Posterior vena cava (tissue), 2 donors: ENCODE measurements at places on chromosomes 1 and 21. TPM values are rescaled to one million over a fixed set of nuclear protein-coding genes. Genes with fewer than 3 reads are reported as not detected.

- DNase-seq, result no peak
These were observed 71.0 kb upstream of the CACHD1 start for GRCh38 chr1:64398936-64399335.

DNA sequence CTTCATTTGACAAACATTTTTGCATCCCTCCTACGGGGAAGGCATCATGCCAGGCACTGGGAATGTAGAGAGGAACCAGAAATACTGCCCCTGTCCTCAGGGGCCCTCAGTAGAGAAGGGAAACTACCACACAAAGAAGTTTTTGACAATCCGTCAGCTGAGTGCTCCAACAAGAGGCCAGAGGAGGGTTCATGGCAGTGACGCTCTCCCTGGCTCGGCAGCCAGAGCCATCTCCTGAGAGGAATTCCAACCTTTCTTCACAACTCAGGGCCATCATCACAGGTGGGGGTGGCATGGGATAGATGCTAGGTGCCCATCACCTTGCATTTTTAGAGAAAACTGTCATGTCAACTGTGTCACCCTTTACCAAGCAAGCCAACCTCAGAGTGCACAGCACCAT is 154.1 kb downstream of the HIVEP3 start:
- peak; percentile 55 for DNase-seq

GRCh38 chr1:100955322-100955721 is 59.4 kb downstream of the SLC30A7 start:
- no peak for DNase-seq

GRCh38 chr1:222464841-222465210 is 83.1 kb downstream of the HHIPL2 start:
- peak; percentile 85 for DNase-seq

DNA sequence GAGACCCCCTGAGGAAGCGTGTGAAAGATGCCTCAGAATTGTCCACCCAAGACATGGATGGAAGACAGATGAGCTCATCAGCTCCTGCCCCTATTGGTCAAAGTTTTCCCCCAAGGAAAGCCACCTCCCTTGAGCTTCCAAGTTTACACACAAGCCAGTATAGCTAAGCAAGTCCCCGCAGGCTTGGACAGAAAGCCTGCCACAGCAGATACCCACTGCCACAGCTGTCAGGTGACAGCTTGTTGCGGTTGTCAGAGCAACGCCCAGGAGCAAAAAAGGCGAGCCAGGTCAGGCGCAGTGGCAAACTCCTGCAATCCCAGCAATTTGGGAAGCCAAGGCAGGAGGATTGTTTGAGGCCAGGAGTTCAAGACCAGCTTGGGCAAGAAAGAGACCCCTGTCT is 60.9 kb upstream of the IFNAR2 start:
- DNase-seq, result no peak

- no peak for DNase-seq
These were observed 1.8 kb downstream of the HHIPL2 start for GRCh38 chr1:222546091-222546490.

GRCh38 chr21:36223451-36223850 is 66.8 kb downstream of the DOP1B start:
- DNase-seq, result no peak

- DNase-seq, result no peak
These were observed 207.3 kb downstream of the SLC45A1 start for GRCh38 chr1:8525216-8525557.

DNA sequence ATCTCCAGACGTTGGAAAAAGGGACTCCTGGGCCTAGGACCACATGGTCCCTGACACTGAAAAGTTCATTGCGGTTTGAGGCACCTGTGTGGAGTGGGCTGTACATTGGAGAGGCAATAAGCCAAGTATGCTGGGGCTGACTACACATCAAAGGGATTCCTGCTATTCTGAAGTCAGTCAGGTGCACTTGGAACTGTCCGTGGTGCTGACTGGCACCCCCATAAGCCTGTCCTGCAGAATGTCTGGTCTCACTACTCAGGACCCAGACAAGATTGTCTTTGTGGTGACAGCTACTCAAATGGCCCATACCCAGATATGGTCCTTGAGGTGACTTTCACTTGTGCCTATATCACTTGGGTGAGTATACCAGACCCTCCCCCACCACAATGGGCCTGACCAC is 150.6 kb downstream of the RWDD3 start:
- no peak for DNase-seq

Gene ICOSLG
- 2.8 TPM for total RNA-seq

GRCh38 chr21:17949421-17949820 is 130.3 kb upstream of the C21orf91 start:
- DNase-seq, result no peak

- DNase-seq, result peak; percentile 98
These were observed 11.5 kb upstream of the COL16A1 start for GRCh38 chr1:31715087-31715872.

GRCh38 chr21:27418346-27418745 is 451.5 kb upstream of the ADAMTS5 start:
- DNase-seq, result no peak

- DNase-seq, result peak; percentile 84
These were observed at the start of gene TMEM51 for GRCh38 chr1:15153184-15153841. TSS of gene TMEM51 (plus strand) at chr1:15153747. CDS start at chr1:15215088, 61,341 bp downstream.

GRCh38 chr1:14313731-14314431 is 284.6 kb upstream of the KAZN start:
- DNase-seq, result no peak

Gene KCTD3
- 43.8 TPM for total RNA-seq

DNA sequence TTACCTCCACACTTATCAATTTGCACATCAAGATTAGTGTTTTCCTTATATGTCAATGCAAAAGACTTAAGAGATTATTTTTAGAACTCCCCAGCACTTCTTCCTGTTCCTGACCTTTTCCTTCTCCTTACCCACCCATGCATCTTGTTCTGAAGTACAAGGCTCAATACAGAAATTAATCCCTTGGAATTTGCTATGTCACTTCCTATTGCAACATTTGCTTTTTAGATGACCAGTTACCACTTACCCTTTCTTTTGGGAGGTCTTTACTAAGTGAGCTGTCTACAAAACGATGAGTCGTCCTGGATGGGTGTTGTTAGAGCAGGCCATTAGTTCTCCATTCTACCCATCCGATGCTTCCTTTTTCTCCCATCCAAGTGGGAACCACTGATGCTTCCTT is 221.2 kb downstream of the FMN2 start:
- no peak for DNase-seq

- DNase-seq, result no peak
These were observed 2.0 kb upstream of the RCC2 start for GRCh38 chr1:17441265-17441992.

Gene SYPL2
- total RNA-seq, result 9.0 TPM

DNA sequence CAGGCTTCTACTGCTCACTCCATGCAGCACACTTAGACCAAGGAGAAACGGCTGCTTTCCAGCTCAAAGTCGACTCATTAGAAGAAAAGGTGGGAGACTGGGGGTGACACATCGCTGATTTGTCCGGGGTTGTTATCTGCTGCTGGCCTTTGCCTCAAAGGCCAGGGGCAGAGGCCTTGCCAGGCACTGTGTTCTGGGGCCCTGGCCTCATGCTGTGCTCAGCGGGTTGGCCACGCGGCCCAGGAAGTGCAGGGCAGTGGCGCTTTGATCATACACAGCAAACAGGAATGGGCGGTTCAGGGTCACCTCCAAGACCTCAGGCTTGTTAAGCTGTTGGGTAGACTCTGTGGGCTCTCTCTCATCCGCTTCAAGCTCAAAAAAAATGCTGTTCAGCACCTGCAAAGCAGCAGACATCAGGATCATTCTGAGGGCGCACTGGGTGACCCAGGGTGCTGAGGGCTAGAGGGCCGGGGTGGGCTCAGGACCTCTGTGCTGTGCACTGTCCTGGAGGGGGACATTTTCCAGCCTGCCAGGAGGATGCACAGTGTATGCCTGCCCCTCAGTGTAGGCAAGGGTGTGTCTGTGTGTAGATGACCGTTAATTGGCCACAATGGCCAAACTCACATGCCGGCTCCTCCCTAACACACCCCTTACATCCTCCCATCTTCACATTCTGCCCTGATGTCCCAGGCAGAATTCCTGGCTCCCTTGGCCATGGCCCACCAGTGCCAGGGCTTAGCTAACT is 10.8 kb downstream of the AGT start:
- no peak for DNase-seq

GRCh38 chr1:224189561-224189960 is 6.5 kb downstream of the DEGS1 start:
- peak; percentile 7 for DNase-seq

Gene TCHH
- 0.23 TPM for total RNA-seq

GRCh38 chr1:227894831-227895451 is 52.8 kb downstream of the WNT9A start:
- peak; percentile 58 for DNase-seq

DNA sequence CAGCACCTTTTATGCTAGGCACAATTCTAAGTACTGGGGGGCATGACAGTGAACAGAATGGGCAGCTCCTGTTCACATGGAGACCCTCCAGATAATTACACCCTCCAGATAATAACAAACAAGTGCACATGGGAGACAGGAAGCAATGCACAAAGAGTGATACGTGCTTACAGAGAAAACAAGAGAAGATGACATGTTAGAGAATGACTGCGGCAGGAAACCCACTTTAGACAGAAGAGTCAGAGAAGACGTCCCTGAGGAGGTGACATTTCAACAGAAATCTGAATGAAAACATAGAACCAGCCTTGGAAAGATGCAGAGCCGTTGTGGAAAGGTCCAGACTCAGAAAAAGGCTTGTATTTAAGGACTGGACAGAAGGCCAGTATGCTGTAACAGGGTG is 54.7 kb upstream of the ARTN start:
- no peak for DNase-seq

DNA sequence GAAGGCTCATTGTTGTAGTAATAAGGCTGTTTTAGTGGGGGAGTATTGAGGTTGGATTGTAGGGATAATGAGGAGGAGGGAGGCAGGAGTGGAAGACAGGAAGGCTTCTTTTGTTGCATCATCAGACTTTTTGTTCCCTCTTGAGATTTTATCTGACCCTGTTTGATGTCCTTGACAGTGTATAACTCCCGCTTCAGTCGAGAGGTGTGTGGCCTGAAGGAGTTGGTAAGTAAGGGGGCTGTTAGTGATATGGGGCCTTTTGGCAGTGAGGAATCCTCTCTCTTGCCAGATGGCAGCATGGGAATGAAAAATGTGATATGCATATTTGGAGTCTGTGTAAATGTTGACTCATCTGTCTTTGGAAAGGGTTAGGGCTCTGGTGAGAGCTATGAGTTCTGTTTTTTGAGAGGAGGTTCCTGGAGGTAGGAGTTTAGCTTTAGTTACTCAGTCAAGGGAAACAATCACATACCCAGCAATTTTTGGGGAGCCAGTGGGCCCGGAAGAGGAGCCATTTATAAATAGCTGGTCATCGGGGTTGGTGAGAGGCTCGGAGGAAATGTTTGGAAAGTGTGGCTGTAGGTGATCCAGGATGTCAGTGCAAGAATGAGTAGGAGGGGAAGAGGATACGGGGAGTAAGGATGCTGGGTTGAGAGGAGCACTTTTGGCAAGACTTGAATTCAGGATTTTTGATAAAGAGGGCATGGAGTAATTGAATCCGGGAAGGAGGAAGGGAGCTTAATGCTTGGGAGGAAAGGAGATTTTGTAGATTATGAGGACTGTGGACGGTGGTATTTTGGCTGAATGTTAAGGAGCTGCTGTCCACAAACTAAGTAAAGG is 136.7 kb upstream of the ETV3 start:
- DNase-seq, result no peak

Gene S100B
- total RNA-seq, result 2.0 TPM

Gene TSPAN1
- 1.3 TPM for total RNA-seq

- no peak for DNase-seq
These were observed 142.0 kb upstream of the PDE4B start for GRCh38 chr1:65650682-65651081.

GRCh38 chr1:167627615-167627864 is 2.5 kb upstream of the RCSD1 start:
- no peak for DNase-seq
